ENCODE measurements at places on chromosomes 1 and 21.

DNA sequence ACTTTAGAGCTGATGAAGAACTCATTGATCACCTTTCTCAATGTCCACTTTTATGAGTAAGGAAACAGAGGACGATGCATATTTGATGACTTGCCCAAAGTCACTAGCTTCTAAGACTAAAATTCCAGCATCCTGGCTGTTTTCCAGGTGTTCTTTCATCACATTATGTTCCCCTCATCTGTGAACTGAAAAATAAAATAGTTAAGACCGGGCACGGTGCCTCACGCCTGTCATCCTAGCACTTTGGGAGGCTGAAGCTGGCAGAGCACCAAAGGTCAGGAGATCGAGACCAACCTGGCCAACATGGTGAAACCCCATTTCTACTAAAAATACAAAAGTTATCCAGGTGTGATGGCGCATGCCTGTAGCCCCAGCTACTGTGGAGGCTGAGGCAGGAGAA lies 297.5 kb downstream of the DUSP10 start:
- no peak for DNase-seq

DNA sequence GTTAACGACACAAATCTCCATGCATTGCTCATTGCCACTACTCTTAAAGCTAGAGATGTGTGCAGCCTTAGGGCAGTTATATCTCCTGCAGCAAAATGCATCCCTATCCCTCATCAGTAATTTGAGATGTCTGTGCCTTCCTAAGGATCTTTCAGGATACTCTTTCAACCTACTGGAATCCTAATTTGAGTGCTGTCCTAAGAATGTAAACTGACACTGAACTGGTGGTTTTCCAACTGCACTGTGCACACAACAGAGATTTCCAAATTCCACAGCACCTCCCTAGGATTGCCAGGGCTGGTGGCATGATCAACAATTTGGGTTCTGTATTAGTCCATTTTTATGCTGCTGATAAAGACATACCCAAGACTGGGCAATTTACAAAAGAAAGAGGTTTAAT lies 193.9 kb downstream of the LTN1 start:
- DNase-seq, result no peak

GRCh38 chr1:204042516-204042915 lies 30.4 kb upstream of the SOX13 start:
- DNase-seq, result no peak

GRCh38 chr1:224859651-224860050 lies 69.8 kb upstream of the DNAH14 start:
- no peak for DNase-seq

DNA sequence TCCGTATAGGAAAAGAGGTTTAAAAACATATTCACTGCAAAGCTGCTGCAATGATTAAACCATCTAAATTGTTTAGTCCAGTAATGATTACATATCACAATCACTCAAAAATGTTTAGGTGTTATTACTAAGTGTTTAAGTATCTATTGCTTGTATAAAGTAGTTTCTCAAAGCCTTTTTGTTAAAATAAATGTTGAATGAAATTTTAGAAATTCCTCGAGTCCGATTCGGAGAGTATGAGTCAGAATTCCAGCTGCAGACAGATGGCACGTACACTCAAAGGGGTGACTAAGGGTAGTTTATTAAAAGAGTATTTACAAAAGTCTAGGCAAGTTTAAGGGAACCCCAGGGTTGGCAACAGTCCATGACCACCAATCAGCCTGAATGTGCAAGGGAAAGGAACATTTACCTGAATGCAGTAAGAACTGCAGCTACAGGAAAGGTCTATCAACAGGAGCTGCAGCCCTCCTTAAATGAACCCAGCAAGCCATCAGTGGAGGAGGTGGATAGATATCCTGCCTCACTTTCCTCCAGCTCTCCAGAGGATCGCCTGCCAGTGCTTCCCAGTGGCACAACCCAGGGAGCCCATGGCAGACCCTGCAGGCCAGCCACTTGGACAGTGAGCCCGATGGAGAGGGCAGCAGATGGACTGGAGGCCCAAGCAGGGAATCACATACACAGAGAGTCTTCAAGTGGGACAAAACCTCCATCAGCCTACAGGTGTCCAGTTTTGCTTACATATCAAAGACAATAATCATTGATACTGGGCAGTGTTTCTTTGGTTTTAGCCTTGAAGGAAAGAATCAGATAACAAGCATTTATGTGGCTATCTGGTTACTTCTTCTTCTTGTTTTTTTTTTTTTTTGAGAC lies 92.1 kb upstream of the SLC44A3 start:
- peak; percentile 15 for DNase-seq

DNA sequence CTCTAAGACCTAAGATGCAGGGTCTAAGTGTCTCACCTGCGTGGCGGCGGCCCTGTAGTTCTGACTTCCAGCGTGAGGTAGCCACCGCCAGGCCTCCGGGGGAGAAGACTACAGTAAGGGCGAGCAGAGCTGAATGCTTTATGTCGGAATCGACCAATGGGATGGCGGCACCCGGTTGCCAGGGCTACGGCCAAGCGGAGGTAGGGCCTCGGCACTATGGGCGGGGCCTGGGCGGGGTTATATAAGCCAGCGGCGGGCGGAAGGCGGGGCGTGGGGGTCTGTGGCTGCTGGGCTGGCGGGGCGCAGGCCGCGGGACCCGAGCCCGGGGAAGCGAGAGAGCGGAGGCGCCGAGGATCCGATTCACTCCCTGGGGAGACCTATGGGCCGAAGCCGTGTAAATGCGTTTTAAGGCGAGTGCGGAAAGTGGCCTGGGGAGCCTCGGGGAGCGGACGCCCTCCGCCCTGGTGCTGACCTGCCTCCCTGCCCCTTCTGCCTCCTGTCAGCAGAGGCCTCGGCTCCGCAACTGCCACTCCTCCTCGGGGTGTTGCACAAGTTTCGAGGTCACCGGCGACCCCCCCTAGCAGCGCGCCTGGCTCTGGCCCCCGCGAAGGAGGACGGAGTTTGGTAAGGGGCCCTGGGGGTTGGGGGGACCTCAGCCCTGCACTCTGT lies at the start of gene AZIN2:
Gene AZIN2, plus strand, starts transcription at position 269 of the 669 bp plus-strand sequence. CDS start 1,097 bp downstream, outside the sequence.
- peak; percentile 92 for DNase-seq

GRCh38 chr1:9453779-9454418 lies 85.4 kb upstream of the SLC25A33 start:
- no peak for DNase-seq

- DNase-seq, result no peak
Measured at GRCh38 chr1:29473161-29473855, 237.0 kb downstream of the PTPRU start.

- no peak for DNase-seq
Measured at GRCh38 chr1:46812996-46813857, 14.4 kb downstream of the CYP4B1 start.

DNA sequence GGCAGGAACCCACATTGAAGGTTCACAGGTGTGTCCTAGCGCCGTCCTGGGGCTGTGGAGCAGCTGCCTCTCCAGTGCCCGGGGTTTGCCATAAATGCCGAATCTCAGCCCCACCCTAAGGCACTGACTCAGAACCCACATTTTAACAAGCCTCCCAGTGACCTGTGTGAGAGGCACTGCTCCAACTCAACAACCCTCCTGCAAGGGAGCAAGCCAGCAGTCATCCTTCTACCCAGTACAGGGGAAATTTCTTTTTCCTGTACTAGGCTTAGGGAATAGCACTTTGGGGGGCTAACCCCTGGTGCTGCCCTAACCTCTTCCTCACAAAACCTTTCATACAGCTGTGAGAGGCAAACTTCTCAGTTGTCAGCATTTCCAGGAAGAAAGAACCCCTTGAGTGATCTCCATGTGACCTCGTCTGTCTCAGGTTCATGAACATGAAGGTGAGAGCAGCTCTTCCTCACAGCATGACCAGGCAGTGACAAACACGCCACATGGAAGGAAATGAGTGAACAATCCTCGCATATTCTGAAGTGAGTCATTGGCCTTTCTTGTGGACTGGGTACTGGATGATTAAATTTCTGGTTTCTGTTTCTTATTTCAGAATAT lies 11.4 kb upstream of the BCAR3 start:
- DNase-seq, result peak; percentile 92

- DNase-seq, result no peak
Measured at GRCh38 chr1:20386323-20387081, 95.8 kb downstream of the VWA5B1 start.

GRCh38 chr1:65681096-65681495 lies 111.6 kb upstream of the PDE4B start:
- no peak for DNase-seq

- no peak for DNase-seq
Measured at GRCh38 chr1:235366286-235366685, 941 bp upstream of the TBCE start.

DNA sequence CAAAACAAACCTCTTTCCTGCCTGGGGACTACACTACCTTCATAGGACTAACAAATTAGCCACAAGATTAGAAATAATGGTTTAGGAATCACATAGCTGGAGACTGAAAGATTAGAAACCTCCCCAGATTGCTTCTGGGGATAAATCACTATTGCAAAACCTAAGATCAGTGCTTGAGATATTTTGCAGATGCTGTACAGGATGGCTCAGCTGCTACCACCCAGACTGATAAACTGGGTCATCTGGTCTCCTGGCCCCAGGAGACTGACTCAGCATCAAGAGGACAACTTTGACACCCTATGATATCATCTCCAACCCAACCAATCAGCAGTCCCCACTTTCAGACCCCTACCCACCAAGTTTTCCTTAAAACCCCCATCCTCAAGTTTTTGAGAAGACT lies 137.0 kb downstream of the LRRC53 start:
- DNase-seq, result no peak

DNA sequence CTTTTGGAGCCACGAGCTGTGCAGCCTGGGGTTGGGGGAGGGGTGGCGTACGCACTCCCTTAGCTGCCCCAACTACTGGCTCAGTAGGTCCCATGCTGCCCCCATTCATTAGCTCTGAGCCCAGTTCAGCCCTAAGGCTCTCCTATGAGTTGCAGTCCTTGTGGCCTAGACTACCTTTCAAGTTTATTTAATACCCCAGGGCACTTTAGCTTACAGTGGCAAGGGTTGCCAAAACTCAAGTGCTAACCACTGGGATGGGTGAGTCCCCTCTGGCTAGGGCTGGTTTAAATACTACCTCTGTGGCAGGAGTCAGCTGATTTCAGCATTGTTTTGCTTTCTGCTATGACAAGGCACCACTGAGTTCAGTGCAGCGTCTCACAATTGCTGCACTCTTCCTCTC lies 118.2 kb downstream of the ODF2L start:
- no peak for DNase-seq

GRCh38 chr1:204286831-204287421 lies 72.8 kb downstream of the PLEKHA6 start:
- DNase-seq, result peak; percentile 30

GRCh38 chr1:236137285-236137852 lies 5.0 kb upstream of the GPR137B start:
- no peak for DNase-seq

GRCh38 chr21:35438643-35439404 lies 389.7 kb upstream of the RUNX1 start:
- no peak for DNase-seq

GRCh38 chr1:101360506-101360905 lies 123.7 kb downstream of the S1PR1 start:
- no peak for DNase-seq

DNA sequence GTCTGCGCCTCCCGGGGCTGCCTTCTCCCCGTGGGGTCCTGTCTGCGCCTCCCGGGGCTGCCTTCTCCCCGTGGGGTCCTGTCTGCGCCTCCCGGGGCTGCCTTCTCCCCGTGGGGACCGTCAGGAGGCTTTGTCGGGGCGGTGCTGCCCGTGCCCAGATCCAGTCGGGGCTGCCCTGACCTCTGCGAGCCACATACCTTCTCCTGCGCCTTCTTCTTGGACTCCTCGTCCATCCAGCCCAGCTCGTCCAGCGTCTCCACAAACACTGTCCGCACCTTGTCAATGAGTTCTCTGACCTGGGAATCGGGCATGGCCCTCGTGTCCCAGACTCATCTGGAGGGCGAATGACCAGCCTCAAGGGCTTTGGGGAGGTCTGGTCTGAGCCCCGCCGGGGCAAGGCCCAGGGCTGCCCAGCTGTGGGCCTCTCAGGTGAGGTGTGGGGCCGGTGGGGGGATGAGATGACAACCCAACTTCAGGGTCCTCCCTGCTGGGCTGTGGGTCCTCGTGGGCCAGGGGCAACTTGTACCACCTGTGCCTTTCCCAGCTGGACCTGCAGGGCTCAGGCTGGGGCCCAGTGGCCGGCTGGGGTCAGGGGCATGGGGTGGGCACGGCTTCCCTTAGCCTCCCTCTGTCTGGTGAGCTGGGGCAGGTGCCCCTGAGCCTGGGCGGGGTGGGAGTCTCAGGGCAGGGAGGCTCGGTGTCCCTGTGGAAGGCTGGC lies 9.4 kb downstream of the PRXL2B start:
- no peak for DNase-seq

GRCh38 chr1:85282424-85282823 lies 6.0 kb upstream of the BCL10 start:
- peak; percentile 44 for DNase-seq

- DNase-seq, result peak; percentile 66
Measured at GRCh38 chr1:157156058-157156541, 17.9 kb upstream of the ETV3 start.

GRCh38 chr1:5311634-5312292 lies 657.4 kb downstream of the AJAP1 start:
- DNase-seq, result no peak
